Esophagus squamous epithelium (tissue), 5 donors: ENCODE measurements at places on chromosomes 1 and 21.

GRCh38 chr1:221794079-221794670 is 52.3 kb upstream of the DUSP10 start:
- DNase-seq, result no peak

DNA sequence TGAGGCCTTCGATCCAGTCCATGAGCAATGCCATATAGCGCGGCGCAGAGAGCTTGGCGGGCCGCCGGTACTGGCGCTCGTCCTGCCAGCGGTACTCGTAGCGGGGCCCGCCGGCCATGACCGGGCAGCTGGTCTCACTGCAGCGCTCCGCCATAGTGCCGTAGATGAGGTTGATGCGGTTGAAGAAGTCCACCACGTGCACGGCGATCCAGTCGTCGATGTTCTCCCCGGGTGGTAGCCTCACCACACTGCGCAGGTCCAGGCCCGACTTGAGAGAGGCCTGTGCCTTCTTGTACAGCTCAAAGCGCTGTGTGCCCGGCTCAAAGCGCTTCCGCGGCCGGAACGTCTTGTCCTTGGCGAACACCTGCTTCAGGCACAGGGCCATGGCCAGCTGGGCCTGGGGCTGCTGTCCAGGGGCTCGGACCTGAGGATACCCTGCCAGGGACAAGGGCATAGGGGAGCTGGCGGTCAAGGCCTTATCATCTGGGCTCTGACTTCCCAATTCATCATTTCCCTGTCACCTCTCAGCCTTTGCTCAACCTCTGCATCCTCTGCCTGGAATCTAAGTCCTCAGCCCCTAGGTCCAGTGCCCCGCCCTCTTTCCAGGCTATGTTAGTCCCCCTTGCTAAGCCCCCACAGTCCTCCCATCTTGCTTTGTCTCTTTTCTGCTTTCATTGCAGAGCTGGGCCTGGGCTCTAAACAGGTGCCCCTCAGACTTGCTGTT is 3.5 kb downstream of the MOB3C start:
- no peak for DNase-seq

- DNase-seq, result no peak
These were observed 221.9 kb downstream of the GIPC2 start for GRCh38 chr1:78267513-78268218.

DNA sequence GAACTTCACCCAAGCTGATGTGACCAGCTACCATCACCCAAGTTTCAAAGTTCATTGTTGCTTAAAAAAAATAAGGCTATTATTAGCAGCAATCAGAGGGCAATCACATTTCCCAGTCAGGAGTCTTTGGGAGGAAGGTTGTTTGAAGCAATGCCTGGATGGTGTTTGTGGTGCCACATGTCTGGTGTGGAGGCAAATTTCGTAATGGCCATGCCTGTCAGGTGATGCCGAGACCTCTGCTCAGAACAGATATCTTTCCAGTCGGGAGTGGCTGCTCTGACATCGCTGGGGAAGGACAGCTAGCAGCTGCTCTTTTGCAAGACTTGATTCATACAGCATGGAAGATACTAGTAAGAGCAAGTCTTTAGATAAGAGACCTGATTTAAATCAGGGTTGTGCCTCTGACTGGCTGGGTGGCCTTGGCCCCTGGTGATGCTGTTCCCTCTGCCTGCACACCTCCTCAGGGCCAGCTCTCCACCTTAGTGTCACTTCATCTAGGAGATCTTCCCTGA is 187.8 kb upstream of the JUN start:
- DNase-seq, result no peak

GRCh38 chr1:162541619-162542141 is 19.8 kb upstream of the UAP1 start:
- no peak for DNase-seq

- DNase-seq, result no peak
These were observed 47.7 kb upstream of the RHOU start for GRCh38 chr1:228687587-228687986.

GRCh38 chr1:202952818-202953217 is 5.3 kb downstream of the ADIPOR1 start:
- no peak for DNase-seq

- no peak for DNase-seq
These were observed 187.8 kb downstream of the BRINP3 start for GRCh38 chr1:190289897-190290296.

DNA sequence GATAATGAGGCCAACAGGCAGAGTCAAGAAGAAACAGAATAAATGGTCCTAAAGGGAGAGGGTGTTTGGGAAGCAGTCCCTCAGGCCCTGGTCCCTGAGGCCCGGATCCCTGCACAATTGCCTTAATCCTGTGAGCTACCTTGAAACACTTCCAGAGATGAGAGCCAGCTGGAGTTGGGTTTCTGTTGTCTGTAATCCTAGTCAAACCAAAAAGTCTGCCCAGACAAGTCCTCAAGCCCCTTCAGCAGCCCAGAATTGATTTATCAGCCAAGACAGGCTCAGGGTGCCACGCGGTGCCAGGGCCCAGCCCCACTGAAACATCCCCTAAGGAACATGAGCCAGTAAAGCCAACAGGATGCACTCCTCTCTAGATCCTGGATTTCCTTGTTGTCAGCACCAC is 16.4 kb upstream of the CLSTN1 start:
- no peak for DNase-seq

GRCh38 chr1:226845624-226846023 is 24.8 kb upstream of the PSEN2 start:
- no peak for DNase-seq

GRCh38 chr1:198876371-198876871 is 237.6 kb downstream of the PTPRC start:
- no peak for DNase-seq

DNA sequence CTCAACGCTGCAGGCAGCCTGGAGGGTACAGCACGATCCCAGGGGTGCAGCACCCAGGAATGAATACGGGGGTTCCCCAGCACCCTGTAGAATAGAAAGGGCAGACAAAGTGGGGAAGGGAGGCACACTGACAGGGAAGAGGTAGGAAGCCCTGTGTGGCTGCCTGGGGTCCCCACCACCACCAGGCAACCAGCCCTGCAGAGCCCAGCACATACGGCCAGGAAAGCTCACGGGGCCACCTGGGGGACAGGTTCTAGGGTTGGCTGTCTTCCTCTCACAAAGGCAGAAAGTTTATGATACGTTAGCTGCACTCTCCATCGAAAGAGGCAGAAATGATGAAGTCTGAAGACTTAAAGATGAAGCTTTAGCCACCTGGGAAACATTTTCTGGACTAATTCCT is 52.5 kb downstream of the ARHGEF16 start:
- DNase-seq, result no peak

GRCh38 chr1:61279570-61279969 is 197.2 kb downstream of the NFIA start:
- no peak for DNase-seq

- no peak for DNase-seq
These were observed 10.7 kb downstream of the AKIRIN1 start for GRCh38 chr1:39001516-39002421.

- no peak for DNase-seq
These were observed 33.8 kb upstream of the SLC30A1 start for GRCh38 chr1:211612786-211613107.

DNA sequence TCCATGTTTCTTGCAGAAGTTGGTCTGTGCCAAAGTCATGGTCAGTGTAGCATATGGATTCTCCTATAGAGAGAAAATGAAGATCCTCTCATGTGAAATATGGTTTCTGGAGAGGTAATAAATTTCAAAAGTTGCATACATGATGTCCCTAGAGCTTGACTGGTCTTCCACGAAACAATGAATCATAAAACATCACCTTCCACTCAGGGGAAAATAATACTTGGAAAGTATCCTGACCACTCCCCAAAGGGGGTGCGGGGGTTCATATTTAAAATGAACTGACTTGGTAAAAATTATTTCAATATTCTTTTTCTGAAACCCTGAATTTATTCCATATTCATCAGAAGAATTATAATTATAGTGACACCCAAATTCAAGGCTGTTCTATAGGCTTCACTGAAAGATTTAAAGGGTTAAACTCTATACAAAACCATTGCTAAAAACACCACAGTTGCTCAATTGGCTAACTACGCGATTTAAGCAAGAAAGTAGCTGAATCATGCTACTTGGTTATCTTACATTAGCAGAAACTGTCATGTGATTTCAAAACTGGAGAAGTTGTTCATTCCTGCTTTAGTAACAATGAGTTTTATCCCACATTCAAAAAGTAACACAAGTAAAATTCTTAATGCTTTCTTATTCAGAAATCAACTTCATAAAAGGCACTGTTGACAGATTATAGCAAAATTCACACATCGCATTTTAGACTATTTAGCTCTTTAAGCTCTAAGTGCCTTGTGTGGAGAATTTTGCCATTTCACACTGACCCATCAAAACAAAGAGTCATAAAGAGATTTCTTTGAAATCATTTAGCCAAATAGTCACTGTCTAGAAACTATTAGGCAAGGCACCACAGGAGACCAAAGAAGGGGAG is 5.3 kb downstream of the CREG1 start:
- DNase-seq, result no peak

- DNase-seq, result no peak
These were observed 32.6 kb downstream of the NEK2 start for GRCh38 chr1:211642870-211643269.

- no peak for DNase-seq
These were observed at the start of gene CFH for GRCh38 chr1:196651637-196652215. Gene CFH, plus strand, starts transcription at chr1:196652043. Its CDS starts 75 bp downstream, at chr1:196652118.

DNA sequence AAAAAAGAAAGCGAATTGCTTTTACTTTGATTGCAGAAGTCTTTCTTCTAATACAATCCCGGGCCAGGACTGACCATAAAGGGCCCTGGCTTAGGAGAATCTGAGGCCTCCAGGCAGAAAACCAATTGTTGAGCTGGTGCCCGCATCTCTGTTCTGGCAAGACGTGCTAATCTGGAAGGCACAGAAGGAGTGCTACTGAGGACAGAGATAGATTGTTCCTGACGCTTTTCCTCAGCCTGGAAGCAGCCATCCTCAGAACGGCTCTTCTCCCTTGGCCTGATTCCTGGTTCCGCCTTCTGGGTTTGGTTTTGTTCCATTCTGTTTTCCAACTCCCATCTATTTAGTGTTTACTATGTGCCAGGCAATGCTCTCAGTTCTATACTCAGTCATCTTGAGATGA is 44.8 kb upstream of the SPOCD1 start:
- no peak for DNase-seq

DNA sequence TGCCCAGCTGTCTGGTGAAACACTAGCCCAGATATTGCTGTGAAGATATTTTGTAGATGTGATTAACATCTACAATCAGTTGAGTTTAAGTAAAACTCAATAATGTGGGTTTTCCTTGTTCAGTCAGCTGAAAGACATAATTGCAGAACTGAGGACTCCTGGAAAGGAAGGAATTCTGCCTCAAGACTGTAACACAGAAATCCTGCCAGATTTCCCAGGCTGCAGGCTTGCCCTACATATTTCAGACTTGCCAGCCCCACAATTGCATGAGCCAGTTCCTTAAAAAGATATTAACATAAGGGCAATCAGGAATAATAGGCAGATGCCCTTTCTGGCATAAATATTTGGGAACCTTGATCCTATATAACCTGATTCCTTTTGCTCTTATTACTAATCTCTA is 14.2 kb upstream of the NIBAN1 start:
- DNase-seq, result no peak

DNA sequence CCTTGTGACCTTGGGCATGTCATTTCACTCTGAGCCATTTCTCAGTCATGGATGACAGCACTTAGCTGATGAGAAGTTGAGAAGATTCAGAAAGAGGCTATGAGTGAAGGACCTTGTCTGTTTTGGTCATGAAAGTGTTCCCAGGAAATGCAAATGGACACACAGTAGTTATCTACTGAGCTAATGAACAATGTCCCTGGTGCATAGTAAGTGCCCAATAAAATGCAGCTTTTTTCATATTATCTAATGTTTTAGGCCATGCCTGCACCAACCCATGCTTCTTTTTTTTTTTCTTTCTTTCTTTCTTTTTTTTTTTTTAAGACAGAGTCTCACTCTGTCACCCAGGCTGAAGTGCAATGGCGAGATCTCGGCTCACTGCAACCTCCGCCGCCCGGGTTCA is 44.4 kb upstream of the EPB41 start:
- DNase-seq, result no peak

DNA sequence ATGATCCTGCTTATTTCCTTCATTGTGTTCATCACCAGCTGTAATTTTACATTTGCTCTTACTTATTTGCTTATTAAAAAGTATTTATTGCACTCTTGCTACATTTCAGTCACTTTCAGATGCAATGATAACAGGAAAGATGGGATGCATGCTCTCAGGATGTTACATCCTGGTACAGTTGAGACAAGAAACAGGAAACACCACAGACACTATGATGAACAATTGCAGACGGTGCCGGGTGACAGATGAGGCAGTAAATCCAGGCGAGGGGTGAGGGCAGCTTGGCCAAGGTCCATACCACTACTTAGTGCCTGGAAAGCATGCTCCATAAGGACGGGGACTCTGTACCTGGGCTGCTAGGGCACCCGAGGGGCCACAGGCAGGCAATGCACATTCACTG is 156.6 kb upstream of the RAB4A start:
- DNase-seq, result no peak

DNA sequence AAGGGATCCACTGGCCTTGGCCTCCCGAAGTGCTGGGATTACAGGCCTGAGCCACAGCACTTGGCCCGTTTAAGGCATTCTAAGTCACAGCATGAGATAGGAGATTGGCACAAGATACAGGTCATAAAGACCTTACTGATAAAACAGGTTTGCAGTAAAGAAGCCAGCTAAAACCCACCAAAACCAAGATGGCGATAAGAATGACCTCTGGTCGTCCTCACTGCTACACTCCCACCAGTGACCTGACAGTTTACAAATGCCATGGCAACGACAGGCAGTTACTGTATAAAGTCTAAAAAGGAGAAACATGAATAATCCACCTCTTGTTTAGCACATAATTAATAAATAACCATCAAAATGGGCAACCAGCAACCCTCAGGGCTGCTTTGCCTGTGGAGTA is 33.3 kb upstream of the RCC2 start:
- DNase-seq, result no peak

GRCh38 chr1:3886106-3886670 is 13.9 kb downstream of the C1orf174 start:
- DNase-seq, result no peak

DNA sequence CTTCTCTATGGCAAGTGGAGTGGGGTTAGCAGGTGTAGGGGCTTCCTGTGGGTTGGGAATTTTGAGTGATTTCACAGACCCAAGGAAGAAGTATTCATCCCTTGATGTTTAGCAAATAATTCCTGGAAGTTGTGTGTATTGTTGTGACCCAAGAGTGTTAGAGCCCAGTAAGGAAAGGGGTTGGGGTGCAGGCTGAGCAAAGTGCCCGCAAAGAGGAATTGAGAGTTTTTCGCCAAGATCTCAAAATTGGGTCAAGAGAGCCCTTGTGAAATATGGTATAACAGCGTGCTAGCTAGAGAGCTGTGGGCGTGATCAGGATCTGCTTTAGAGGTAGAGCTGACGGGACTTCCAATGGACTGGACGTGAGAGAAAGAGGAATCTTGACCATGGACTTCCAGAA is 73.0 kb upstream of the LAPTM5 start:
- no peak for DNase-seq
